ENCODE measurements at places on chromosomes 11 and 22. TPM values are rescaled to one million over a fixed set of nuclear protein-coding genes. Genes with fewer than 3 reads are reported as not detected.

DNA sequence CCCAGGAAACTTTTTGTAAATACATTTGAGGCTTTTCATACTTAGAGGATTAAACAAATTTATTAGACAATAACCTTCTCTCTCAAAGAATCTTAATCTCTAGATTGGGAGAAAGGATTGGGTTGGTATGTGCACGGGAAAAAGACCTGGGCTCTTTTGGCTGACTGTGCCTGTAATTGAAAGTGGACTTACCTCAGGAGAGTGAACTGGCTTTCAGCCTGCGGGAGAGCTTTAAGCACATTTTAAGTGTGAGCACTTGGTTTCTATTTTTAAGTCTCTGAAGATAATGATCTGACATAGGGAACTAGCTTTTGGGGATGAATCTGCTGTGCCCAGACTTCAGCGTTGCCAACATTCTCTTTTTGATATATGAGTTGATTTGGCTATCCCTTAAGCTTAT lies 35.8 kb downstream of the UVRAG start:
- peaks cover 26% of the 10 kb centered on the region for H3K4me1 ChIP-seq
- DNase-seq = no peak
- no peaks in the 10 kb centered on the region for H3K36me3 ChIP-seq
- peak overlapping the region; percentile 54 for H3K27ac ChIP-seq
- peak overlapping the region; percentile 3 for H3K4me3 ChIP-seq
- no peaks in the 10 kb centered on the region for H3K27me3 ChIP-seq

- no peaks in the 10 kb centered on the region for H3K4me1 ChIP-seq
- DNase-seq = no peak
- no peaks in the 10 kb centered on the region for H3K36me3 ChIP-seq
These were observed 921.3 kb downstream of the BRD1 start for GRCh38 chr22:48906216-48906835.

GRCh38 chr11:131397675-131398074 lies 27.3 kb downstream of the NTM start:
- H3K27me3 ChIP-seq = no peaks in the 10 kb centered on the region
- no peak overlapping the region for H3K4me3 ChIP-seq
- H3K27ac ChIP-seq = no peak overlapping the region
- DNase-seq = no peak
- H3K4me1 ChIP-seq = no peaks in the 10 kb centered on the region

The DDX6 gene
- total RNA-seq = 161 TPM

The MS4A1 gene
- total RNA-seq = 0.35 TPM

The NR1H3 gene
- total RNA-seq = 20.4 TPM

The PRAME gene
- total RNA-seq = not detected

The LRRN4CL gene
- total RNA-seq = 10.5 TPM

- no peak overlapping the region for H3K4me3 ChIP-seq
- peaks cover 5% of the 10 kb centered on the region for H3K27me3 ChIP-seq
- DNase-seq = no peak
- H3K36me3 ChIP-seq = no peaks in the 10 kb centered on the region
These were observed 3.2 kb downstream of the NEFH start for GRCh38 chr22:29483254-29483653.
